ENCODE measurements at places on chromosomes 3 and 15.

- no peak for DNase-seq
Observed at GRCh38 chr3:183896610-183897009, 11.9 kb upstream of the PARL start.

- no peak for DNase-seq
Observed at GRCh38 chr3:146813496-146813895, 208.3 kb upstream of the PLSCR5 start.

DNA sequence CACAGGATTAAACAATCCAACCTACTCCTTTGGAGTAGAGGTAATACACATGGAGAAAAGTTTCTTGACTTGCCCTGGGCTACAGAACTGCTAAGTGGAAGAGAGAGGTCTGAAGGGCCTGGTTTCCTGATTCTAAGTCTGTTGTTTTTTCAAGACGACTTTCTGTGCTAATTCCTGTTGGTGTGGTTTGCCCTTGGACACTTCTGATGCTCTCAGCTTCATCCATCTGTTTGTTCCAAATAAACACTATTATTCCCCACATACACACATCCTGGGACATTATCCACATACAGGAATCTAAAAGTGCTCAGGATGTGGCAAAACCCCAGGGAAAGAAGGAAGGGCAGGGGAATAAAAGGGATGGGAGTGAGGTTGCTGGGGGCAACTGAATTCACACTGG, 393.5 kb upstream of the TBL1XR1 start:
- DNase-seq: no peak

DNA sequence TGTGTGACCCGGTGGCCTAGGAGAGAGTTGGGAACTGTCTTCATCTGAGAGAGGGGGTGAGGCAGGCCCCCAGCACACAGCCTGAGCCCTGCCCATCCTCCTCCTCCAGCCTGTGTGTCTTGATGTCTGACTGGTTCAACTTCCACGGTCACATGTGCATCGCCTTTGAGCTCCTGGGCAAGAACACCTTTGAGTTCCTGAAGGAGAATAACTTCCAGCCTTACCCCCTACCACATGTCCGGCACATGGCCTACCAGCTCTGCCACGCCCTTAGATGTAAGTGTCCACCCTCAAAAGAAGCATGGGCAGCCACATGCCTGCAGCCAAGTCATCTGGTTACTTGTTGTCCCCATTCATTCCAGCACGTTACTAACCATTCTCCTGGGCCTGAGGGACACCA, 10.1 kb downstream of the CLK3 start:
- no peak for DNase-seq

GRCh38 chr15:52716536-52716935, 37.3 kb upstream of the ATOSA start:
- no peak for DNase-seq

- no peak for DNase-seq
Observed at GRCh38 chr3:24604215-24604614, 109.6 kb upstream of the THRB start.

- DNase-seq: no peak
Observed at GRCh38 chr3:183579967-183580900, 24.7 kb upstream of the KLHL6 start.

GRCh38 chr15:57969355-57969754, 96.2 kb downstream of the ALDH1A2 start:
- no peak for DNase-seq

DNA sequence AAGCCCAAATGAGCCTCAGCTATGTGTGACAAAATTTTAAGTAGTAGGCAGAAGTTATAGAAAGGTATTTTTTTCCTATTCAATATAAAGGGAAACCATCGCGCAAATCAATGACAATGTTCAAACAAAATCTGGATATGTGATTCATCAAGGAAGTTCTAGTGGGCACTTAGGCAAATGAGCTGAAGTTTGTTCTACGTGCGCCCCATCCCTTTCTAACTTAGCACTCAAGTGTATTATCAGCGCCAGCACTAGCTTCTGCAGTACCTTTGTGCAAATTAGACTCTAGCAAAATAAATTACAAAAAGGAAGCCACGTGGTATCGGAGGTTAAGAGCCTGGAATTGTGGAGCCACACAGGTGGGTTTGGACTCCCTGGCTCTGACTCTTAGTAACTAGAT, 91.1 kb downstream of the TBL1XR1 start:
- peak; percentile 37 for DNase-seq

DNA sequence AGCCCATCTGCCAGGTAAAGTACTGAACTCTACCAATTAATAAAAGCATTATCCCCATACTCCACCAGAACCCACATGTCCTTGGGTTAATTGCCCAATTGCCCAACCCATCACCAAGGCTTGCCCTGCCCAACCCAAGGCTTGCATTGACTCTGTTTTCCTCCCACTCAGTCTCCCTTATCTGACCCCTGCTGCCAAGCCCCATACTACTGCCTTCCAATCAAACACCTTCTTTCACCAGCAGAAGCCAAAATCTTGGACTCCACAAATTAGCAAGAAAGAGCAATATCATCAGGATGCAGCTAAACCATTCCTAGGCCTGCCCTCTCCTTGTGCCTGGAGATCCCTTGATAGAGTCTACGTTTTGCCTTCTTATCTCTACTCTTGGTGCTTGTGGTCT, 602.9 kb downstream of the NTRK3 start:
- DNase-seq: no peak

DNA sequence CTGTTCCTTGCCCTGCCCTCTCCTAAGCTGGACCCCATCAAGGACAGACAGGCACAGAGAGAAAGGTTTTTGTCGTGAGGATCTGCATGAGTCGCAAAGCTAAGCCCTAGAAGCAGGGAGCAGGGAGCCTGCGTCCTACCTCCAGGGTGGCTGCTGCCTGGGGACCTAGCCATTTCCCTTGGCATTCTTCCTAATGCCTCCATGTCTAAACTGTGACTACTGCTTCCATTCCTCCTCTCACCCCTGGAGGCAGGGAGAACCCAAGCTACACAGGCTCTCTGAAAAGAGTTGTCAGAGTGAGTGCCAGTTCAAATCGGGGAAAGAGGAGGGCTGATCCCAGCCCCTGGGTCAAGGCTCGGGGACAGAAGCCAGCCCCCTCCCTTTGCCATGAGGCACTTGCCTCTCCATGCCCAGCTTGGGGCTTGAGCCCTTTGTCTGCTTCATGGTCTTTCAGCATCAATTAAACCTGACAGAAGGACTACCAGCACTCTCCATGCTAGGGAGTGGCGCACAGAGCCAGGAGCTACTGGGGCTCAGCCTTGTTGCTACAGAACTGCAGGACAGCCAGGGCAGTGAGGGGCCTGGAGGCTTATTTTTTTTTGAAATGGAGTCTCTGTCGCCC, 2.4 kb downstream of the GCHFR start:
- no peak for DNase-seq

DNA sequence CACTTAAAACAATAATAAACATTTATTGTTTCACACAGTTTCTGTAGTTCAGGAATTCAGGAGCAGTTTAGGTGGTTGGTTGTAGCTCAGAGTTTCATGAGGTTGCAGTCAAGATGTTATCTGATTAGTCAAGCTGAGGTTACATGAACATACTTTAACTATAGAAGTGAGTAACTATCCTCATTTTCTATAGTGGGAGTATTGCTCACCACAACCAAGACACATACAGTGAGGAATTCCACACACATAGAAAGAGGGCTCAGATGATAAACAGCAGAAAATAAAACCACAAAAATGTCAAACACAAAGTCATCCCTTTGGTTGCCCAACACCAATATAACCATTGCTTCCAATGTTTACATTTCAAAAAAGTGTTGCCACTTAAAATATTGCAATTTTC, 13.6 kb downstream of the SCN11A start:
- DNase-seq: no peak

DNA sequence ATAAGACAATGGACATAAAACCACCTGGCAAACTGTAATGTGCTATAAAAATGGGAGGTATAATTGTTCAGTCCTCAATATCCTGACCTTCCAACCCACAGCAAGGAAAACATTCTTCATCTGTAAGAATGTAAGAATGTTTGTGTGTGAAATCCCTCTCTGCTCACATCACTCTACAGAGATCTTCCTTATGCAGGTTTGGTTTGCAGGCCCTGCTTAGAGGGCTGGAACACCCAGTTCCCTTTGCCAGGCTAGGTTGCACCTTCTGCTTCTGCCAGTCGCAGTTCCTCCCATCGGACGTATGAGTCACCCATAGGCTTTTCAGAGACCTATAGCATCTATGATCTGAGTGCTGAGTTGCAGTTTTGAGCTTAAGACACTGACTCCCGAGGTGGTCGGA, 24.1 kb upstream of the MINAR1 start:
- no peak for DNase-seq

GRCh38 chr15:65049418-65049840, 4.2 kb downstream of the SLC51B start:
- DNase-seq: peak; percentile 96

DNA sequence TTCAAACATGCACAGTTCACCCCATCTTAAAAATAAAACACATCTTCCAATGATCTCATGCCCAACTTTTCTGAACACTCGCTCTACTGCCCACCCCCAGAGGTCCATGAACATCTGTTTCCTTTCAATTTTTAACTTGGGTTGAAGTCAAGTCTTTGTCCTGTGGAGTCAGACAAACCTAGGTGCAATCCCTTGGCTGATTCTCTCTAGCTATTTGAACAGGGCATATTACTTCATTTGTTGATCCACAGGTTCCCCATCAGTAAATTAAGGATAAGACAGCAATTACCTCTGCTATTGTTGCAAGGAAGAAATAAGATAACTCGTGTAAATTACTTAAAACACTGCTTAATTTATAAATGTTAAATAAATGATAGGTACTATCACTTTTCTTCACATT, 180.1 kb downstream of the CNTN3 start:
- no peak for DNase-seq

- DNase-seq: peak; percentile 36
Observed at GRCh38 chr15:30990036-30990435, 1.4 kb downstream of the MTMR10 start.

GRCh38 chr3:156693166-156693565, 18.8 kb downstream of the TIPARP start:
- no peak for DNase-seq

- no peak for DNase-seq
Observed at GRCh38 chr15:40776537-40777141, 6.9 kb downstream of the C15orf62 start.

DNA sequence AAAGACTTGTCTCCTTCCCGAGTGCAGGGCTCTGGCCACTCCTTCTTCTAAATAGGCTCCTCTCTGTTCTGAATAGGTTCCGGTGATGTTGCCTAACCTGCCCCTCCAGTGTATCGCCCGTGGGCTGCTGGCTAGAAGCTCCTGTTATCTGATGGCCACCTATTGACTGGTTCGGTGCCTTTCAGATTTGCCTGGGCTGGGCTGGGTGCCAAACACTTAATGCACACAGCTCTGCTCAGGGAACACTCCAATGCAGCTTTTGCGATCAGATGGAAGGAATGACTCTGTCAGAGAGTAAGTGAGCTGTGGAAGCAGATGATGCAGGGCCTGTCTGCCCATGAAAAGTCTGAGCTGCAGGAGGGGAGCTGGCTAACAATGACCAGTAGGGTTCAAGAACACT, 112.9 kb downstream of the CORO2B start:
- no peak for DNase-seq

- no peak for DNase-seq
Observed at GRCh38 chr3:149547954-149548668, 73.6 kb downstream of the TM4SF4 start.

GRCh38 chr15:59611276-59612260, at the start of gene GCNT3:
Gene GCNT3, plus strand, starts transcription at chr15:59611783. Its CDS starts 6,456 bp downstream, at chr15:59618239.
- no peak for DNase-seq

GRCh38 chr3:67564973-67565372, 89.4 kb downstream of the SUCLG2 start:
- no peak for DNase-seq

DNA sequence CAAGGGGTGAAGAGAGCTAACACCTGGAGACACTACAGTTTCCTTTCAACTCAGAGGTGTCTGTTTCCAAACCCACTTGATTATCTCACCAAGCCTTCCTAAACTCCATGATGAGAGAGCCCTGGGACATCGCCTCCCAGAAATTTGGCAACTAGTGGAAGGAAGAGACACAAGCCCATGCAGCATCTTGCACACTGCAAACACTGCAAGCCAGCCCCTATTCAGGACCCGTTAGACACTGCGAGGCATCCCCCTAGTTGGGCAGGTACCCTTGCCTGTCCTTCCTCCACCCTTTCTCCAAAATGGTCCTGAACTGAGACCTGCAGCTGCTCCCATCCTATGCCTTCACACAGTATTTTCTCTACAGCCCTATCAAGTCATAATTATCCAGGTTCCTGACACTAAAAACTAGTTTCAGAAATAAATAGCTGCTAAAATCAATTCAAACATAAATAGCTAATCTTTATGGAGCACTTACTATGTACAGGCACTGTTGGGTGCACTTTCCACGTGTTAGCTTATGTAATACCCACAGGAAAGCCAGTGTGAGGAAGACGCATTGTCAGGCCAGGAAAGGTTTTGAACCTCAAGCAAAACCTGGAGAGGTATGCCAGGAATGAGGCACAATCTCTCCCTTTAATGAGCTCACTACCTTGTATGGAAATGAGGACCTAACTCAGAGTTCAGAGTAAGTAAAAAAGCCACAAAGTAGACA, 2.8 kb downstream of the MAGI1 start:
- DNase-seq: no peak

DNA sequence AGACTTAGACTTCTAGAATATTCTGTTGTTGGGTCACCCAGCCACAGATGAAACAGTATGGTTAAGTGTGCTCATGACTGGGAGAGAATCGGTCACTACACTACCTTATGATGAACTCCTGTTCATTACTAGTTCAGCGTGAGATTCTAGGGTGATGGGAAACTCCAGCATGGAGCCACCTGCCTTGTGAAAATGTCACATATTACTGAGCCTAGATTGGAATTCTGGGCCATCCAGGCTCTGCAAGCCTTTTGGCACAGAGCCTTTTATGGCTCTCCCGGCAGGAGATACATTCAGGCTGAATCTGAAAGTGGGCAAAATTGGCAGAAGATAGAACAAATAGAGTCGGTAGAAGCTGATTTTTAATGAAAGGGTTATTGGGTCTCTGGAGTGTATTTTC, 19.0 kb downstream of the NANOGP8 start:
- DNase-seq: no peak

- no peak for DNase-seq
Observed at GRCh38 chr3:55629432-55629831, 142.3 kb upstream of the WNT5A start.

- DNase-seq: no peak
Observed at GRCh38 chr3:152513301-152513960, 244.7 kb downstream of the MBNL1 start.

DNA sequence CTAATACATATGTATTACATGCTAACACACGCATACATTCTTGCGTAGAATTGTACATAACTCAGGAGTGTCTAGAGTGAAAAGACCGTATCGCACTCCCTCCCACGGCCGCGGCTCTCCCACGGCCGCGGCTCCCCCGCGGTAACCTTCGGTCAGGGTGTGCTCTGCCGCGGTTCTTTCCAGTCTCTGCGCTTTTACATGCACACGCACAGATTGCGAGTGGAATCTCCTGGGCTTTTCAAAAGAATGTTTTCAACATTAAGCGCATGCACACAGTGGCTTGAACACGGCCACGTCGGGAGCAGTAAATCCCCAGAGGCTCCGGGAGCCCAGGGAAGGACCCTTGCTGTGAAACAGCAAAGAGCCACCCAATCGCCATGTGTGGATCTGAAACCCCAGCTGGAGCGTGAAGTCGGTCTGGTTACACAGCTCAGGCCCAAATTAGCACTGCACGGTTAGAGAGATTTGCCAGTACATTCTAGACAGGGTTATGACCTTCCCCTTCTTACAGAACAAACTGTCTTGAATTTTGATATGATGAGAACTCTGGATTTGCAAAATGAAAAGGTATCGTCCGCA, 805 bp upstream of the RGMA start:
- DNase-seq: no peak
